Cardiac muscle cell (in vitro differentiated cells and primary cell): ENCODE measurements at places on chromosomes 6 and 20. TPM values are rescaled to one million over a fixed set of nuclear protein-coding genes. Genes with fewer than 3 reads are reported as not detected.

The PRKN gene
- polyA plus RNA-seq, result 11.7 and 14.5 TPM in 2 replicates

The RWDD2A gene
- 11.0 and 13.5 TPM in 2 replicates for polyA plus RNA-seq

The SCRT2 gene
- not detected in 2 replicates for polyA plus RNA-seq

The ZFAND3 gene
- 68.0 and 102 TPM in 2 replicates for polyA plus RNA-seq
